Amniotic epithelial cell (primary cell): ENCODE measurements at places on chromosomes 13 and 19.

DNA sequence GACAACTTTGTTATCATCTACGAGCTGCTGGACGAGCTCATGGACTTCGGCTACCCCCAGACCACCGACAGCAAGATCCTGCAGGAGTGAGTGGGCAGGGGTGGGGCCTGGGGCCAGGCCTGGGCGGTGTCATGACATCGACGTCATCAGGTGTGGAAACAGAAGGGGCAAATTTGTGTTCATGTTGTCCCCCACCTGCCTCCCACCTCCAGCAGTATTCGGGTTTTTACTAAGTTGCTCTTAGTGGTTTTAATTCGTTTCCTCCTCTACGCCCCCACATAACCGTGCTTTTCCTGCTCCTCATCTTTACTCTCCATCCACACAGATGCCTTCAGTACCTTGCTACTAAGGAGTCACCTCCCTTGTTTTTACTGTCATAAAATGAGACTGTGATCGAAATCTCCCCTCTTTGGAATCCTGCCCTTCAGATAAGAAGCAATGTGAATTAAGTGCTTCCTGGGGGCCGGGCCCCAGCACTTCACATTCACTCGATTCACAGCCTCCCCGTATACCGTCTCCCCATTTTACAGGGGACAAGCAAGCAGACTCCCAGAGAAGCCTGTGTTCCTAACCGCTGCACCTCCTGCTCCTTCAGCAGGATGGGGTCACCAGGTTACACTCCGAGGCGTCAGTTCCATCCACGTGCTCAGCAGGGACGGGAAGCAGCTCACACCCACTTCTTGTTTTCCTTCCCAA is 10.5 kb downstream of the AP1M1 start:
- DNase-seq, result no peak

DNA sequence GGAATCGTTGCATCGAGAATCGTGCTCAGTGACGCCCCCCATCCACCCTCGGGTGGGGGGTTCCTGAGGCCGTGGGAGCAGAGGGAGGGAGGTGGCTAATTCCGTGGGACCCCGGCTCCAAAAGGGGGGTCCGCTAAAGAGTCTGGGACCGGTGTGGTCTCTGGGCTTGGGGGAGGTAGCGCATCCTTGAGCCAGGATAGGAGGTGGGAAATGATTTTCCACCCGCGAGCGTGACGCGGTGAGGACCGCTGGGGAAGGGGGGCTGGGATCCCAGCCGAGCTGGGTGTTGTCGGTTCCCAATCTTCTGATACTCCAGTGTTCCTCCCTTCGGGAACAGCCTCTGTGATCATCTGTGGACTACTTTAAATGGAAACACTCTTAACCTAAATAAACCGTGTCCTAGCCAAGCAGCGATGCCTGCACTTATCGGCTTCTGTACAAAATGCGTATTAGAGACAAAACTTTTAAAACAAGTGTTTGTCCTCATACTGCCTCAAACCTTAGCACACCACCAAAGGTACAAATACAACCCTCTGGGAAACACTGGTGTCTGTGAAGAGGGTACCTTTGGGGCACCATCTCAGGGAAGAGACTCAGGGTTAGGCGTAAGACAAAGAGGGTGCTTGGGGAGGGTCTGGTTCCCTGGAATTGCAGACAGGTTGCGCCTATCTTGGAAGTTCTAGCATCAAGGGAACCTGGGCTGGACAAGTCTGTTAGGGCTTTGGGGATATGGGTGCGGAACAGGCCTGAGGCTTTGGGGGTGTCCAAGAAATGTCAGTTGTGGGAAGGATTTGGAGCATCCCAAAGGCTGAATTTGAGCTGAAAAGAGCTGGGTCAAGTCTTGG is 16.0 kb downstream of the KCNC3 start:
- DNase-seq, result no peak

- peak; percentile 65 for DNase-seq
These were observed 111.0 kb upstream of the KL start for GRCh38 chr13:32905063-32905863.

DNA sequence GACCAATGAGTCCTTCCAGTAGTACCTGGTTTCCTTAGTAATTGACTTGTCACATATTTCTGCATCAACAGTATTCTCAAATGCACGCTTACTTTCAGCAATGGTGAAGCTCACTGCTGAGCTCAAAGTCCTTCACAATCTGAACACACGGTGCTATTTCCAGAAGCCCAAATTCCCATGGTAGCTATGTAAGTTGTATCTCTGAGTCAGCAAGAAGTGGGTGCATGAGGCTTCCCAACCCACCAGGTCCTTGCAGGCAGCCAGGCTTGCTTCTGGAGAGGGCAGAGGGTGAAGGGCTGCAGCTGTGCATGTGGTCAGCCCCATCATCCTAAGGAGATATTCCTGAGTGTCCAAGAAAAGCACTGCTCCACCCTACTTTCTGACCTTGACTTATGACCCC is 25.7 kb downstream of the COL4A2 start:
- DNase-seq, result peak; percentile 41

- peak; percentile 18 for DNase-seq
These were observed 955.4 kb downstream of the EFNB2 start for GRCh38 chr13:105579821-105580710.

DNA sequence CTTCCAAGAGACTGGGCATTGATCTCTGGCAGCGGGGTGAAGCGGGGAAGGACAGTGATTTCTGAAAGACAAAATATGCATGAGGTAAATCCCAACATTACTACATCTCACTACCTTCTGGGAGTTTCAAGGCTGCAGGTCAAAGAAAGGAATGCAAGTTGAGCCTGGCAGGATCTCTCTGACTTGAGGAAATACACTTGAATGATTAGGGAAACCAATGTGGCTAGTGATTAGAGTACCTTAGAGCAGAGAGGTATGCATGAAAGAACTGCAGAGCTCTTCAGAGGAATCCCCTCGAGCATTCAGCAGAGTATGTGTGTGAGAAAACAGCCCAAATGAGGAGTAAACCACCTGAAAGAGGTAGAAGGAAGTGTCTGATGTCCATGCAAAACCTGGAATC is 2874.1 kb upstream of the PCDH20 start:
- no peak for DNase-seq

GRCh38 chr19:40054632-40055031 is 1.4 kb downstream of the ZNF780B start:
- no peak for DNase-seq

DNA sequence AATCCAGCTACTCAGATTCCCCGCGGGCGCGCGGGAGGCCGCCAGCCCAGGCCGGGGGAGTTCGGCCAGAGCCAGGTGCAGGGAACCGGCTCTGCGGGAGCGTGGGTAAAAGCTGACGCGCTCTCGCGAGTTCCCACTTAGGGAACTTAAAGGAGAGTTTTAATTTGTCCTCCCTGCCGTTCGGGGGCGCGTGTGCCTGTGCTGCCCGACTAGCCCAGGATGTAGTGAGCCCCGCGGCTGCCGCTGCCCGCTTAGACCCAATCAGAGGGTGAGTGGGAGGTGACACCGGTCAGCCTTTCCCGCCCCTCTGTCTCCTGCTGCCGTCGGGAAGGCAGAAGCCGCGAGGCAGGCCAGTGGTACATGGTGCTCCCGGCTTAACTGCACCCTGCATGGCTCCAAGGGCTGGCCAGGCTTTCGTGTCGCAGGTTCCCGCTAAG is 36.0 kb upstream of the NEK3 start:
- peak; percentile 88 for DNase-seq

GRCh38 chr19:10417541-10418234 is 2.6 kb upstream of the PDE4A start:
- DNase-seq, result no peak

GRCh38 chr13:21014502-21015170 is 46.8 kb downstream of the LATS2 start:
- DNase-seq, result peak; percentile 82

- DNase-seq, result peak; percentile 20
These were observed 746.6 kb downstream of the UQCRFS1 start for GRCh38 chr19:28466107-28467045.

- no peak for DNase-seq
These were observed 51.2 kb downstream of the MBD3L2B start for GRCh38 chr19:6970021-6970420.

DNA sequence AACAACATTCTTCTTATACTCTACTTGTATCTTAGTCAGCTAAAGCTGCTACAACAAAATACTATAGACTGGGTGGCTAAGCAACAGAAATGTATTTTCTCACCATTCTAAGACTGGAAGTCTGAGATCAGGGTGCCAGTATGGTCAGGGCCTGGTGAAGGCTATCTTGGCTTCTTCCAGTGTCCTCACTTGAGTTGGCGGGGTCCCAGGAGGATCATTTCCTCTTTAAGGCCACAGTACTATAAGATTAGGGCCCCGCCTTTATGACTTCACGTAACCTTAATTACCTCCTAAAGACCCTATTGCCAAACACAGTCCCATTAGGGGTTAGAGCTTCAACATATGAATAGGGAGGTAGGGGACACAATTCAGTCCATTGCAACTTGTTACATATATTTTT is 30.7 kb upstream of the DOCK9 start:
- DNase-seq, result no peak

- DNase-seq, result no peak
These were observed 1.9 kb downstream of the BTBD2 start for GRCh38 chr19:2013683-2013961.

DNA sequence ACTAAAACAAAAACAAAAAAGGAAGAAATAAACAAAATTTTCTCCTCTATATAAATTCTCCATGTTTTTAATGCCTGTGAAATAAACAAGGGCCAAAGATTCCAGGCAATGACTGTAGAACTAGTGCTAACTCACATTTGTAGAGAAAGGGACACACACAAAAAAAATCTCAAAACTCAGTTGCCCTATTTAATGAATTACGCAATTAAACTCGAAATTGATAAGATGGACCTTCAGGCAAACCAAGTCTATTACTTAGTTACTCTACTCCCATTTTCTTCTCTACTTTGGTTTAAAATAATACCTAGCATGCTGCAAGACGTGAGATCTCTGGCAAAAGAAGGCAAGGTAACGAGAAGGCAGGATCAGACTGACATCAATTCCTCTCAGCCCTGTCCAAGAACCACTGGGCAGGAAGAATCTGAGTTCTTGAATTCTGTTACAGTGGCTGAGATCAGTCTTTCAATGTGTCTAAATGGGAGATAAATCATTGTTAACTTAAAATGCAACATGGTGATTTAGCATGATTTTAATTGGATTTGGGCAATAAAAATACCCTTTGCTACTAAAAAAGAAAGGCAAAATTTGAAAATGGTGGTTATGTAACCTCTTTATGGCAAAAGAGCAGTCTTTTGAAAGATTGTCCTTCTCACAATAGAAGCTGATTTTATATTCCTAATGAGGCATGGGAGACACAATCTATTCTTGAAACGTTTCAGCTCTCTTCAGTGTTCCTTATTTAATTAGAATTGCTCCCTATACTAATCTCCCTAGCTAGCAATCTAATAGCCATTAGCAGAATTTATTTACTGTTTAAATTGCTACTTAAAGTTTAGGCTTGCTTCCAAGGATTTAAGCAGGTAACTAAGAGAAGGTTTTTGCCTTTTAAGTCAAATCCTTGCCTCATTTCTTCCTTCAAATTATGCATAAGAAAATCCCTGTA is 25.9 kb downstream of the SPRY2 start:
- no peak for DNase-seq

GRCh38 chr13:44903574-44903985 is 85.7 kb downstream of the NUFIP1 start:
- DNase-seq, result peak; percentile 90

DNA sequence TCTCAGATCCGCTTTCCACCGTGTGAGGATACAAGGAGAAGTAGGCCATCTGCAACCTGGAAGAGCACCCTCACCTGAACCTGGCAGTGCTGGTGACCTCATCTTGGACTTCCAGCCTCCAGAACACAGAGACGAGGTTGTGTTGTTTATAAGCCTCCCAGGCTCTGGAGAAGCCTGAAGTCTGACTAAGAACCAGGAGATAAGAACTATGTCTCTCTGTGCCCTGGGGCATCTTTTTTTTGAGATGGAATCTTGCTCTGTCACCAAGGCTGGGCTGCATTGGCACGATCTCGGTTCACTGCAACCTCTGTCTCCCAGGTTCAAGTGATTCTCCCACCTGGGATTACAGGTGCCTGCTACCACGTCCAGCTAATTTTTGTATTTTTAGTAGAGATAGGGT is 14.5 kb downstream of the FCGBP start:
- DNase-seq, result no peak

DNA sequence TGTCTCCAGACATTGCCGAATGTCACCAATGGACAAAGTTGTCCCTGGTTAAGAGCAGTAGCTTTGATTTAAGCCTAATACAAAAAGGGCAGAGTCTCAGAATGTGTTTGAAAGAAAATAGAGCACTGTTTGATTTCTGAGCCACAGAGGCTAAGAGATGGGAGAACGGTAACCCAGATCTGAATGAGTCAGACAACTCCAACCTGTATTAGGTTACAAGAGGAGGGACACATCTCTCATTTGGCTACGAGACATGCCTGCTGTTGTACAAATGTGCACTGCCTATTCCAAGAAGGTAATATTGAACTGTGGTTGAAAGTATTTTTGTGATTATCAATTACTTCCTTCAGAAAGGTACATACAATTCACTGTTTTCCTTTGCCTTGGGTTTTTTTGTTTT is 4.9 kb upstream of the HSPH1 start:
- DNase-seq, result no peak
